ENCODE measurements at places on chromosomes 6 and 20. TPM values are rescaled to one million over a fixed set of nuclear protein-coding genes. Genes with fewer than 3 reads are reported as not detected.

DNA sequence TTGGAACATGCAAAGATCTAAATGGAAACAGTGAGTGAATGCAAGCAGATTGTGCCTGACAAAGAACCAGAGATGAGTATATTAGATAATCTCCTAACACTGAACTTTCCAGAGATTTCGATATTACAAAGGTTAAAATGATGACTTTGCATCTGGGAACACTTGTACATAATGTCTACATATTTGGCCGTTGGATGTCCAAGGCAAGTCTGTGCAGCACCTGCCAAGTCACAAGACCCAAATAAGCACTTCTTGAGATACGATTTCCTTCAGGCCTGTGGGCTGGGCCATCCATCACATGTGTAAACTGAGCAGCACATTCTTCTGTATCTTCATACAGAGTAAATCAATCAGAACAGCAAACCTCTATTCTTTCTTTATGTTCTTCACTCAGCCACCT is 32.5 kb upstream of the SMLR1 start:
- H3K27ac ChIP-seq = no peak overlapping the region
- no peaks in the 10 kb centered on the region for H3K27me3 ChIP-seq
- no peak for DNase-seq
- H3K4me1 ChIP-seq = no peaks in the 10 kb centered on the region

DNA sequence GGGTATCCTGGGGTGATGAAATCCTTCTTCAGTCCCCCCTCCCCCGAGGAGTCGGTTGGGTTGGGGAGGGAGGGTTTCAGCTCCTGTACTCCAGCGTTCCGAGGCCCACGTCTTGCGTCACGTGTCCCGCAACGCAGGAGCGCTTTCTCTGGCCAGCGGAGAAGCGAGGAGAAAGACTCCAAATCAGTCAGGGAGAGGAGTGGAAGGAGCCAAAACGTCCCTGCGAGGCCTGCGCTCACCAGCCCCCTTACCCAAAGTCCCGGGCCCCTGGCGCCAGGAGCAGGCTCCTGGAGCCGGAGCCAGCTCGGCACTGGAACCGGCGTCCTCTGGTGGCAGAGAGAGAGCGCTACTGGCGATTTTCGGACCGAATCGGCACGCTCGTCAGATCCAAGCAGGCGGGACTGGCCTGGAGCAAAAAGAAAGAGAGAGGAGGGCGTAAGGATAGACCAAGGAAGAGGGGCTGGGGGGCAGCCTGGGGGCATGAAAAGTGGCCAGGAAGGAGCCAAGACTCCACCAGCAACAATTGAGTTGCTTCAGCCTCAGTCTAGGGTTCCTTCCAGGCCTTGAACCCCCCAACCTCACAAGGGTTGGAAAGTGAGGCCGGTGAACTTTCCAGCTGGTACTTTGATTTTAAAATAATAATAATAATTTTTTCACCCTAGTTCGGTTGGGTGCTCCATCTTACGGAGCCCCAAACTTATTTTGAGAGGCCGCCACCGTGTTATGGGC is at the start of gene GNAS:
TSS of gene GNAS (plus strand) at position 174 of the 729 bp plus-strand sequence.
- DNase-seq = peak; percentile 86
- H3K27me3 ChIP-seq = peaks cover 16% of the 10 kb centered on the region
- H3K4me1 ChIP-seq = peaks cover 13% of the 10 kb centered on the region
- H3K36me3 ChIP-seq = no peaks in the 10 kb centered on the region
- H3K4me3 ChIP-seq = peak within 1 kb of the TSS; percentile 85

DNA sequence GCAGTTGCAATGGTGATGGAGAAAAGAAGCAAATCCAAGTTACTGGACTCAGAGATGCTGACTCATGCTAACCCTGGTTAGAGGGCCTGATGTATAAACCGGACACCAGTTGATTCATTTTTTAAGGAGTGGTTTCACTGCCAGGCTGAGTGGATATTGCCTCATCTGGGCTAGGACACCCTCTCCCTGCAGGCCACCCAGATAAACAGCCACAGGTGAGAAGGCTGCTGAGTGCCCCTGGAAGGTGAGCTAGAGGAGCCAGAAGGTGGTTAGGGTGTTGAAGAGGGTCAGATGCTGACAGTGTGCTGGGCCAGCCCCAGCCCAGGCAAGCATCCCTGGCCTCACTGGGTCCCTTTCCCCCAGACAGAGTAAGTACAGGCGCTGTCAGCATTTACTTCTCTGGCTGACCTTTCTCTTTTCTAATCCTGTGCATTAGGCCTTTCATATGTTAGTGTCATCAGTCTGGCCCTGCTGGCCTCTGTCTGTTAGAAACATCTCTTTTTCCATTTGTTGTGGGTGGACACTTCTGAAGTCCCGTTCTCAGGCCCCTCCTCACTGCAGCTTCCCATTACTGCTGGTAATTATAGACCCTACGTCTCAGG is 13.5 kb downstream of the EPB41L1 start:
- DNase-seq = no peak
- no peak overlapping the region for H3K4me3 ChIP-seq
- peaks cover 15% of the 10 kb centered on the region for H3K4me1 ChIP-seq
- no peak overlapping the region for H3K27ac ChIP-seq
- no peaks in the 10 kb centered on the region for H3K36me3 ChIP-seq
- peaks cover 2% of the 10 kb centered on the region for H3K27me3 ChIP-seq

- H3K27ac ChIP-seq = no peak overlapping the region
- no peaks in the 10 kb centered on the region for H3K36me3 ChIP-seq
- DNase-seq = no peak
- H3K4me1 ChIP-seq = peaks cover 19% of the 10 kb centered on the region
- peaks cover 2% of the 10 kb centered on the region for H3K27me3 ChIP-seq
Measured at GRCh38 chr20:16062661-16063581, 510.3 kb downstream of the KIF16B start.

DNA sequence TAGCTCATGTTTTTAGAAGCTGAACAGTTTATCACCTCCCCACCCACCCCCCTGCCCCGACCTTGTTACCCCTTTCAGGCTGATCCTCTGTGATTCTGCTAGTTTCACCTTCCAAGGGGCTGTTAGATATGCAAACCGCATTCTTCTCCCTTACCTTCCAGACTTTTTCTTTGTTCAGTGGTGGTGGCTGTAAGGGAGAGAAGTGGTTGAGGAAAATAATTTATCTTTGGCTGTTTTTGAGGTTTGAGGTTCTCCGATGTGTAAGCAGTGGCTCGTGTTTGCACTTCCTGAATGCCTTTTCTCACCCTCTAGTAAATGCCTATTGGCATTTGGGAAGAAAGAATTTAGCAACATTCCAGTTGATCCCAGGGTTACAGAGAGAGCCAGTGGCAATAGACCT is 69.4 kb upstream of the KCNG1 start:
- H3K27me3 ChIP-seq = peaks cover 2% of the 10 kb centered on the region
- H3K4me3 ChIP-seq = no peak overlapping the region
- no peak for DNase-seq

- H3K36me3 ChIP-seq = peaks cover 4% of the 10 kb centered on the region
- H3K4me3 ChIP-seq = no peak overlapping the region
- peak; percentile 34 for DNase-seq
- H3K27ac ChIP-seq = peak overlapping the region; percentile 36
- H3K4me1 ChIP-seq = peaks cover 19% of the 10 kb centered on the region
Measured at GRCh38 chr20:2124564-2125213, 23.1 kb downstream of the STK35 start.

- H3K4me1 ChIP-seq = no peaks in the 10 kb centered on the region
- H3K27ac ChIP-seq = no peak overlapping the region
- no peaks in the 10 kb centered on the region for H3K36me3 ChIP-seq
- no peak for DNase-seq
Measured at GRCh38 chr20:58260006-58260405, 31.6 kb upstream of the ANKRD60 start.

GRCh38 chr6:44668391-44668930 is 281.0 kb downstream of the CDC5L start:
- peaks cover 4% of the 10 kb centered on the region for H3K36me3 ChIP-seq
- no peak overlapping the region for H3K27ac ChIP-seq
- no peak overlapping the region for H3K4me3 ChIP-seq

GRCh38 chr6:73513496-73513854 is 7.4 kb downstream of the EEF1A1 start:
- H3K4me1 ChIP-seq = peaks cover 11% of the 10 kb centered on the region
- H3K27me3 ChIP-seq = no peaks in the 10 kb centered on the region
- H3K4me3 ChIP-seq = no peak overlapping the region
- DNase-seq = no peak
- no peak overlapping the region for H3K27ac ChIP-seq

DNA sequence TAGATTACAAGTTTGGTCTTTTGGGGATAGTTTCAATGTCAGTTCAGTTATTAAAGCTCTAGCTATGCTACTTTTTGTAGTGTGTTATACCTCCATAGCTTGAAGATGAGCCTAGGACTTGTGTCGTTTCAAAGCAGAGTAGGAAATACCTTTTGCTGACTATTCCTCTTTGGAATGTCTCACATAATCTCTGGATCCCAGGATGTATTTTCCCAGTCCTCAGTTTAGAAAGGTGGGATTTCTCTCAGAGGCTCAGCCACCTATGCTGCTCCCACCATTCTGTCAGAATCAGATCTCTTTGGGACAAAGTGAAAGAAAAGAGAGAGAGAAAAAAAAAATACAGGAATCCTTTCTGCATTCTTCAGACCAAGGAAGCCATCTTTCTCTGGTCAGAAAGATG is 567.5 kb upstream of the IMPG1 start:
- H3K27me3 ChIP-seq = no peaks in the 10 kb centered on the region
- no peak overlapping the region for H3K27ac ChIP-seq
- H3K36me3 ChIP-seq = no peaks in the 10 kb centered on the region
- no peak for DNase-seq
- no peak overlapping the region for H3K4me3 ChIP-seq

- H3K36me3 ChIP-seq = no peaks in the 10 kb centered on the region
- H3K27me3 ChIP-seq = no peaks in the 10 kb centered on the region
- no peak overlapping the region for H3K27ac ChIP-seq
Measured at GRCh38 chr6:129426343-129426742, 283.6 kb downstream of the ARHGAP18 start.

- no peak overlapping the region for H3K27ac ChIP-seq
- DNase-seq = no peak
- H3K4me3 ChIP-seq = no peak overlapping the region
- H3K36me3 ChIP-seq = no peaks in the 10 kb centered on the region
- no peaks in the 10 kb centered on the region for H3K4me1 ChIP-seq
- H3K27me3 ChIP-seq = no peaks in the 10 kb centered on the region
Measured at GRCh38 chr6:145903356-145904102, 60.6 kb downstream of the SHPRH start.

GRCh38 chr6:50128420-50129005 is 78.8 kb upstream of the DEFB112 start:
- no peak overlapping the region for H3K27ac ChIP-seq
- no peak for DNase-seq
- no peaks in the 10 kb centered on the region for H3K36me3 ChIP-seq
- no peak overlapping the region for H3K4me3 ChIP-seq
- H3K4me1 ChIP-seq = peaks cover 22% of the 10 kb centered on the region

DNA sequence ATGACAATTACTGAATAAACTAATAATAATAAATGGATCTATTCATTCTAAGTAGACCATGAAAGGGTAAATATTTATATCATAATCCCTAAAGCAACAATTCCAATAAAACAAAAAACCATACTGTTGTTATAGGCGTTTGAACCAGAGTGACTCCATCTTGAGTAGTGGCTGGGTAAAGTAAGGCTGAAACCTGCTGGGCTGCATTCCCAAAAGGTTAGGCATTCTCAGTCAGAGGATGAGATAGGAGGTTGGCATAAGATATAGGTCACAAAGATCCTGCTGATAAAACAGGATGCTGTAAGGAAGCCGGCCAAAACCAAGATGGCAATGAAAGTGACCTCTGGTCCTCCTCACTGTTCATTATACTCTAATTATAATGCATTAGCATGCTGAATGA is 8.3 kb downstream of the OR2H1 start:
- H3K27ac ChIP-seq = no peak overlapping the region
- no peaks in the 10 kb centered on the region for H3K36me3 ChIP-seq
- no peaks in the 10 kb centered on the region for H3K4me1 ChIP-seq
- no peak overlapping the region for H3K4me3 ChIP-seq
- DNase-seq = no peak

- DNase-seq = no peak
- H3K4me3 ChIP-seq = no peak overlapping the region
- no peaks in the 10 kb centered on the region for H3K36me3 ChIP-seq
- H3K4me1 ChIP-seq = no peaks in the 10 kb centered on the region
Measured at GRCh38 chr6:151704383-151704782, 103.1 kb upstream of the ESR1 start.

- DNase-seq = no peak
- H3K4me3 ChIP-seq = no peak overlapping the region
- H3K27me3 ChIP-seq = peaks cover 1% of the 10 kb centered on the region
Measured at GRCh38 chr6:39515471-39515870, 193.0 kb upstream of the KCNK16 start.

DNA sequence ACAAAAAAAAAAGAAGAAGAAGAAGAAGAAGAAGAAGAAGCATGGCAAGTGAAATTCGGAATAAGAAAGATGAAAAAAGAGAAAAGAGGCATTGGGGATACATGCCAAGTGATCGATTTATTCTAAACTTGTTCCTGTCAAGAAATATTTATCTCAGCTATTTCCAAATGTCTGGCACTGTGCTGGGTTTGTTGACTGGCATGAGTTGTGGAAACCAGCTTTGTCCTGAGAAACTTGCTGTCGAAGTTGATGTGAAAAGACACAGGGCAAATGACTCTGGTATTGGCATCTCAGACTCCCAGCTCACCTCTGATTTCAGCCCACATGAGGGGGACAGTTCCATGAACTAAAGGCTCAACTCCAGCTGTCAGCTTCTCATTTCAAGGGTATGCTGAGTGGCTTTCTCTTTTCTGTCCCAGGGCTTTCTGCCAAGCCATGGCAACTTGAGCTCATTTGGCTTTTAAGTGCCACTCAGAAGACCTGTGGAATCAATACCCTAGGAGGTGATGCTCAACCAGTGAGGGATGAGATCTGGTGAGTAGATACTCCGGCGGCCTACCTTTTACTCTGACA is 253.3 kb upstream of the JAG1 start:
- peaks cover 2% of the 10 kb centered on the region for H3K27me3 ChIP-seq
- DNase-seq = no peak
- H3K27ac ChIP-seq = no peak overlapping the region
- no peaks in the 10 kb centered on the region for H3K36me3 ChIP-seq
- H3K4me1 ChIP-seq = peaks cover 4% of the 10 kb centered on the region
- H3K4me3 ChIP-seq = no peak overlapping the region

DNA sequence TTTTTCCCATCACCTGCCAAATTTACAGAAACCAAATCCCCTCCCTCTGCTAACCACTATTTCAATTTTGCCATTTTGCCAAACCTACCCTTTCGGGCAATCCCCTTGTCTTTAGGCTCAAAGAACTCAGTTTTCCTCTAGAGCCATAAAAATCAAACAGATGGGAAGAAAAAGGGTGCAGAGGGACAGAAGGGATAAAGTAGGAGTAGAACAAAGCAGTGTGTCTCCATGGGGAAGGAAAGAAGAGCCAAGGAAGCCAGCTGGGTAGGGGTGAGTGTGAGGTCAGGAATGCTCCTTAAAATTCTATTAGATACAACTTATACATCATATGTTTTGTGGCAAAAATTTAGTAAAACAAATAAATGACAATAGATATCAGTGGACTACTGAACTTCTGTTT is 316.5 kb downstream of the BTBD9 start:
- peaks cover 28% of the 10 kb centered on the region for H3K4me1 ChIP-seq
- peak overlapping the region; percentile 85 for H3K27ac ChIP-seq
- no peaks in the 10 kb centered on the region for H3K36me3 ChIP-seq
- DNase-seq = no peak

Gene BPIFB2
- not detected for total RNA-seq

Gene PPP1R16B
- 5.3 TPM for total RNA-seq

Gene SLC16A10
- 4.1 TPM for total RNA-seq

Gene GRM4
- total RNA-seq = 119 TPM

Gene MYCT1
- not detected for total RNA-seq

Gene CST5
- total RNA-seq = not detected

Gene CCM2L
- 6.3 TPM for total RNA-seq

Gene FAM162B
- total RNA-seq = not detected

Data from glutamatergic neuron (in vitro differentiated cells).